ENCODE measurements at places on chromosomes 2 and 18. TPM values are rescaled to one million over a fixed set of nuclear protein-coding genes. Genes with fewer than 3 reads are reported as not detected.

DNA sequence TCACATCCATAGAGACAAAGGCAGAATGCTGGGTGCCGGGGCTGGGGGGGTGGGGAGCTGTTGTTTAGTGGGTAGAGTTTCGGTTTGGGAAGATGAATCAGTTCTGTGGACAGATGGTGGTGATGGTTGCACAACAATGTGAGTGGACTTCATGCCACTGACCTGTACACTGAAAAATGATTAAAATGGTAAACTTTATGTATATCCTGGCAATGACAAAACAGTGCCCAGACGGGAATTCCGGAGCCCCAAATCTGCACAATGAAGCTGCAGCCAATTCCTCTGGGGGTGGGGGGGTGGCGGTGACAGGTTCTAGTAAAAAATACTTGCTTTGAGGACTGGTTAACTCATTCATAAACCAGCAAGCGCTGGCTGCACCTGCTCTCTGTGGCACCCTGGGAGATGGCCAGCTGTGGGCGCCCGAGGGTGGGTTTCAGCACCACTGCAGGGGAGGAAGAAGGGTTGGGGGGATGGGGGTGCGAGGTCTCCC is 81.8 kb upstream of the HPCAL1 start:
- no peak for DNase-seq

DNA sequence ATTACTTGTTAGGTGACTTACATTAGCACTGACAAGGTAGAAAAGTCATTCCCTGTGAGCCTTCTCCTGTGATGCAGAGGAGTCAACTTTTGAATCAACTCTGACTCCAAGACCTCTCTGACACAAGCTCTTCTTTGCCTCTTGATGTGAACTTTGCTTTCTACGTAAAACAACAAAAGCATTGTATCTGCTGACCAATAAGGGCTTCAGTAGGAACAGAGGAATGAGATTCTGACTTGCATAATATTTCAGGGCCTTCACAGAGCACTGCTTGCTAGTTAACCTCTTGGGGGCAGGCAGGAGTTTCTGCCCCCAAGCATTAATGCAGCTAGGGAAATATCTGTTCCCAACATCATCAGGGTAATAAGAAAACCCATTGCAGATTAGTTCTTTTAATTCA is 791.5 kb downstream of the BCL11A start:
- DNase-seq, result no peak

DNA sequence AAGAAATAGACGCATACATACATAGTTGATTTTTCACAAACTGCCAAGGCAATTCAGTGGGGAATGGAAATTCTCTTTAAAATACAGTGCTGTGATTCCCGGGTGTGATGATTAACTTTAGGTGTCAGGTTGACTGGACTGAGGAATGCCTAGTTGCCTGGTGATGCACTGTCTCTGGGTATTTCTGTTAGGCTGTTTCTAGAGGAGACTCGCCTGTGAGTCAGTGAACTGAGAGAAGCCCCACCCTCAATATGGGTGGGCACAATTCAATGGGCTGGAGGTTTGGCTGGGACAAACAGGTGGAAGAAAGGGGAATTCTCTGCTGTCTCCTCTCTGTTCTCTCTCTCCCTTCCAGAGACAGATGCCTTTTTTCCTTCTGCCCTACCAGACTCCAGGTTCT is 187.6 kb downstream of the ARHGAP28 start:
- DNase-seq, result no peak

- DNase-seq, result no peak
Measured at GRCh38 chr2:46748735-46749531, 166.7 kb downstream of the MCFD2 start.

GRCh38 chr2:100747551-100747950 is 72.4 kb upstream of the NPAS2 start:
- DNase-seq, result no peak

DNA sequence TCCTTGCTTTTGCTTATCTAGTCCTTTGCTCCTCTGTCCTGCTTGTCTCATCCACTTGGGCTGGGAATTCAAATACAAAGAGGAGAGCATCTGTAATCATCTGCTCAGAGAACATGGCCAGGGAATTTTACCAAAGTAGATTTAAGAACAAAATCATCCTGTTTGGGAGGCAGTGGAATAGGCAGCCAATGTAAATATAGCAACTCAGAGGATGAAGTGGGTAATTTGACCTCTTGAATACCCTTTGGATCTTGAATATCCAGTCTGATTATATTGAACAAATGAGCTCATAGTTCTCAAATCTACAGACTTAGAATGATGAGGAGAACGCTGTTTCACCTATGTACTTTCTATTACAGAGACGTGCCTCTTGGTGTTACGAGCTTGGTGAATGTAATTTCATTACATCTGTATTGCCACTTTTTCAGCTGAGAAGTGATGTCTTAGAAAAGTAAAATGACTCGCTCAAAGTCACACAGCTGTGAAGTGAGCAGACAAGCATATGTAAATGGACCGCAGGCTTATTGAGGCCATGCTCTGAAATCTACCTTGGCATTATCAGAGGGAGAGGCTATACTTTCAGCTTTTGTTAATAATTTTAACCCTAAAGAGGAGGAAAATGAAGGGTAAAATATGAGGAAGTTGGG is 266.3 kb downstream of the MTX2 start:
- DNase-seq, result no peak

DNA sequence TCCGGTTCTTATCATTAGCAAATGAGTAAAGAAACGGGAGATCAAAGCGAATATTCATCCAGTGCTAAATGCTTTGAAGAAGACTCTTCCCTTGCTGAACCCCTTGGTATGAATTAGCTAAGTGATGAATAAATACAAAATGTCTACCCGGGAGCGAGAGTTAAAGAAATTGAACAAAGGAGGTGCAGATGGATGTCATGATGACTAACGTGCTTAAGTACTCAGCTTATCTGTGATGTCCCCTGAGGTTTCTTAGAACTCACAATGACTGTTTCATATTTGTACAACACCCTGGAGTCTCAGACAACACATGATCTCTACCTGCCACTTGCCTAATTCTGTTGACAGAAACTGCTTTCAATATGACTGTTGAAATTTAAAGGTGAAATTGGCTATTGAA is 148.5 kb downstream of the TMEM200C start:
- no peak for DNase-seq

HNMT gene
- not detected for total RNA-seq

SPEG gene
- 4.8 TPM for total RNA-seq
